ENCODE measurements at places on chromosomes 2 and 18.

GRCh38 chr2:3635171-3635974 lies 22.6 kb upstream of the ALLC start:
- peak; percentile 4 for DNase-seq

DNA sequence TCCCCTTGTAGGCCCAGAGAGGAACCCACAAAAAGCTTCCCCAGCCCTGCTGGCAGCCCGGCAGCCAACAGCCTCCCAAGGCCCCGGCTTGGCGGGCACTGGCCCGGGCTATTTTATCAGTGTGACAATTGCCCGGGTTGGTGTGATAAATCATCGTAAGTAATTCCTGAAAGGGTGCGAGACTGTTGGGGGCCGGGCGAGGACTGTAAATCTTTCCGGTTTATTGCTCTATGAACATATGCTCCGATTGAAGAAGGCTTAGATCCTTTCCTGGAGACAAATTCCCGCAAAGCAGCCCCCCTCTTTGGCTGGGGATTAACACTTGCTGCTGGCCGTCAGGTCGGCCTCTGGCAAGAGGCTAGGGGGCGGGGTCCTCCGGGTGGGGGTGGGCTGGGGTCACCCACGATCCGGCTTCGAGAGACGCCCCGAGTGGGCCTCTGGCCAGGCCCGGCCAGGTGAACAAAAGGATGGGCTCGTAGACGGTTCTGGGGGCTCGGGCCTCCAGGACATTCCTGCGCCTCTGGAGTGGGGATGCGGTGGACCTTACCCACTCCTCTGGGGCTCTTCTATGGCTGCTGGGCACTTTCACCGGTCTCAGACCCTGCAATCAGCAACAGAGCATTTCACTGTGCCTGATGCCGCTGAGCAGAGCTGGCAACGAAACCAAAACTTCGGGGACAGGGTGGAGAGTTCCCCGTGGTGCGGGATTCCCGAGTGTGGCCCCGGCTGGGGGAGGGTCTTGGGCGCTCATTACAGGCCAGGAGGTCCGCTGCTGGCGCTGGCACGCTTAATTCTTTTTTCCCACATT lies 2.0 kb downstream of the HOXD3 start:
- no peak for DNase-seq

DNA sequence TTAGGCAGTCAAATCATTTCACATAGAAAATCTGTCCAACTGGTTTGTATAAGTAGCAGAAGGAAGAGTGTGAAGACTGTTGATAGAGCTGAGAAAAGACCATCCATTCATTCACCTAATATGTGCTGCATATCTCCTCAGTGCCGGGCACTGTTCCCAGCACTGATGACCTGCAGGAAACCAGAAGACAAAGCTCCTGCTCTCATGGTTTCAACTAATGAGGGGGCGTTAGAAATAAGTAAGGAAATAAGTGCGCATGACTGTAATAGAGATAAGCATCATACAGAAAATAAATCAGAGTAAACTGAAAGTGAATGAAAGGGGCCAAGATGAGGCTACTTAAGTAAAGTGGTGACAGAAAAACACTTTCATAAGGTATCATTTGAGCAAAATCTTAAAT lies 427.5 kb upstream of the CDH20 start:
- DNase-seq: no peak

GRCh38 chr2:217802266-217802665 lies 200.5 kb downstream of the TNS1 start:
- no peak for DNase-seq

- no peak for DNase-seq
Measured at GRCh38 chr2:106165561-106165960, 28.5 kb downstream of the UXS1 start.

- peak; percentile 49 for DNase-seq
Measured at GRCh38 chr2:161077367-161078210, 82.6 kb upstream of the TANK start.

GRCh38 chr2:126949775-126950174 lies 51.1 kb downstream of the TEX51 start:
- no peak for DNase-seq

DNA sequence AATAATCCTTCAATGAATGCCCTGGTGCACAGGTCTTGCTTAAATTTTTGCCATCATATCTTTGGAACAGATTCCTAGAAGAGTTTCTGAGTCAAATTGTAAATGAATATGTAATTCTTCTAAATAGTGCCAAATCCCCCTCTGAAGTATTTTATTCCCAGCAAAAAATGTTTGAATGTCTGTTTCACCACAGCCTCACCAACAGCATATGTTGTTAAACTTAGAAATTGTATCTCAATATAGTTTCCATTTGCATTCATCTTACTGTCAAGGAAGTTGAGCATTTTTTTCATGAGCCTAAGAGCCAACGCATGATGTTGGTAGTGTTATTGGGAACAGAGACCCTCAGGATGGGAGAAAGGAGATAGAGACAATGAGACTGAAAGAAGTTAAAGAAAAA lies 86.8 kb upstream of the IL1R2 start:
- DNase-seq: no peak

GRCh38 chr2:136324966-136325365 lies 207.0 kb upstream of the CXCR4 start:
- DNase-seq: no peak

GRCh38 chr2:17401096-17401495 lies 117.1 kb downstream of the RAD51AP2 start:
- DNase-seq: no peak

DNA sequence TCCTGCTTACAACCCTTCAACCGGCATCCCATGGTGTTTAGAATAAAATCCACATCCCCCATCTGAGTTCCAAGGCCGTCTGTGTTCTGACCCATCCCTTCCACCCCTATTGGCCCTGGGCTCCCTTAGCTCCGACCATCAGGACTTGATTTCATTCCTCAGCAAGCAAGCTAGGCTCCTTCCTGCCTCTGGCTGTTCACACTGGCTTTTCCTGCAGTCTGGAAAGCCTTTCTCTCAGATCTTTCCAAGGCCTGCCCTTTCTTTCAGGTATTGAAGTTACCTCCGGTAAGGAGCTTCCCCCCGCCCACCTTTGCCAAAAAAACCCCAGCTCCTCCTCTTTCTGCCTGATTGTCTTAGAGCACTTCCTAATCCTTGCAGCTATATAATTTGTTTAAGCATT lies 86.8 kb downstream of the CLIP4 start:
- no peak for DNase-seq

GRCh38 chr2:152055366-152056108 lies 43.3 kb downstream of the CACNB4 start:
- DNase-seq: no peak

DNA sequence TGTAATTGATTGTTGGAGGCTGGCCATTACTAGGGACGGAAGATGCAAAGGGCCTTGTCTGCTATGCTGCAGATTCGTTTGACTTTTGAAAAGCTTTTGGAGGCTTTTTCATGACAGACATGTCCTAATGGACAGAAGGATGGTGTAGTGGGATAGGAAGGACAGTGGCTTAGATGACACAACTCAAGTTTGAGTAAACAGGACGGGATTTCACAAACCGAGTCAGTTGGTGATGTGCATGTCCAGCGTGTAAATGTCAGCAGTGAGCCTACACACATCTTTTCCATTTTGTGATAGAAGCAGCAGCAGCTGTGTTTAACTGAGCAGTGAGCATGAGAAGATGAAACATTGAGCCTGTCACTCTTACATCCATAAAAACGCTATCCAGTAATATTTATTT lies 76.0 kb downstream of the NCK2 start:
- DNase-seq: no peak

GRCh38 chr2:112836695-112837117 lies at the start of gene IL1B:
TSS of gene IL1B (minus strand) at chr2:112836779. CDS start at chr2:112836229, 550 bp downstream.
- DNase-seq: no peak

GRCh38 chr2:27471961-27472360 lies 17.6 kb downstream of the IFT172 start:
- no peak for DNase-seq

GRCh38 chr2:230578106-230578505 lies 134.5 kb upstream of the CAB39 start:
- DNase-seq: no peak

- DNase-seq: no peak
Measured at GRCh38 chr2:16222326-16222725, 282.0 kb downstream of the MYCN start.

- no peak for DNase-seq
Measured at GRCh38 chr2:70479816-70480215, 73.8 kb downstream of the TGFA start.

DNA sequence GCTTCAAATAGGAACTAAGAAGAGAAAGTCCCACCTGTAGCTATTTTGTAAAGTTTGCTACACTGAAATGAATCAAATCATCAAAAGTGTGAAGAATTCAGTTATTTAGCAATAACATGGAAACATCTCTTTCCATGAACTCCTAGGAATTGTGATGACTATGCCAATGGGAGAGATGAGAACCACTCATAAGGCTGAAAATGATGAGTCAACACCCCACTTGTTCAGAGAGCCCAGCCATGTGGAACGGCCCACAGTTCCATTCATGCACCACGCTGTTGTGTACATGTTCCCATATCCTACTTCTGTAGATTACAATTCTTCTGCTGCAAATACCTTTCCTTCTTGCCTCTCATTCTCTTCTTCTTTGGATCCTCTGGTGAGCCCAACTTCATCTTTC lies 645.5 kb upstream of the ID2 start:
- DNase-seq: no peak

DNA sequence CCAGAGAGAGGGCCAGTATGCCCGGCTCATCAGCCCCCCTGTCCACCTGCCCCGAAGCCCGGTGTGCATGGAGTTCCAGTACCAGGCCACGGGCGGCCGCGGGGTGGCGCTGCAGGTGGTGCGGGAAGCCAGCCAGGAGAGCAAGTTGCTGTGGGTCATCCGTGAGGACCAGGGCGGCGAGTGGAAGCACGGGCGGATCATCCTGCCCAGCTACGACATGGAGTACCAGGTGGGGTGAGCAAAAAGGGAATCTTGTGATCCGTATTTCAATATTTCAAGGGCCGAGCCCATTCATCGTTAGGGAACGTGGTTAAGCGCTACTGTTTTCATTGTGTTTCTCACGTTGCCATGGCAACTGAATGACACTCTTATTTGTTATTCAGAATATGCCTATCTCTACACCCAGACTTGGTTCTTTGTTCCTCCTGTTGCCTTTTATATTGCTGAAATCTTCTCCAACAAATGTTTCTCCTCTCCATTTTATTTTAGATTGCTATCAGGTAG lies 81.5 kb downstream of the NRP2 start:
- DNase-seq: no peak
